ENCODE measurements at places on chromosomes 11 and 22.

DNA sequence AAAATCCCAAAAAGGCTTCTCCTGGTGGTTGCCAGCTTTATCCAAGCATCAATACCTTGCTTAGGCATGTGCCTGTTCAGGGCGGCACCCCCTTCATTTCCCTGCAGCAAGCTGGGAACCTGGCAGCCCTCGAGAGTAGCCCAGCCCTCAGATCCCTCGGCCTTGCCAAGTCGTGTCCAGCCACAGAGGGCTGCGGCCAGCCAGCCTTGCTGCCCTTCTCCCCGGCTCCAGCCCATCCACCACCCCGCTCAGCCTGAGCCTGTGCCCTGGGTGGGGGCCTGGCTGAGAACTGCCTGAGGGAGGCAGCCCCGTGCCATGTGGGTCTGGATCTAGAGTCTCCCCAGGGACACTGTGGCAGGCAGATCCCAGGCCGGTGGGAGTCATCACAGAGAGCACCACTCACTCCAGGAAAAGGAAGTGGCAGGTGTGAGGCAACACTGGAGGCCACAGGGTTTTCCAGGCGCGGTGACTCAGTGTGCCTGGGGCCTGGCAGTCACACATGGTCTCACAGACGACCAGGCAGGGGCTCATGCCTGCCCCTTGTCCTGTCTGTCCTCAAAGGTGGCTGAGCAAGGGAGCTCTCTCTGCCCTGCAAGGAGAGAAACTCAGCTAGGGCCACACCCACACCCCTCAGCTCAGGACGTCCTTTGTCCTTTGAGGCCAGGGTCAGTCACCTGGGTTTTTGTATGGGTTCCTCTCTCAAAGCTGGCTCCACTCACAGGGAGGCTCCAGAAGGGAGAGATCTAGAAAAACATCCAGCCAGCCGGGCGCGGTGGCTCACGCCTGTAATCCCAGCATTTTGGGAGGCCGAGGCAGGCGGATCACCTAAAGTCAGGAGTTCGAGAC is 12.2 kb upstream of the CDC42BPG start:
- peak; percentile 50 for DNase-seq

- no peak for DNase-seq
Observed at GRCh38 chr11:62427630-62428233, 8.9 kb downstream of the SCGB1A1 start.

DNA sequence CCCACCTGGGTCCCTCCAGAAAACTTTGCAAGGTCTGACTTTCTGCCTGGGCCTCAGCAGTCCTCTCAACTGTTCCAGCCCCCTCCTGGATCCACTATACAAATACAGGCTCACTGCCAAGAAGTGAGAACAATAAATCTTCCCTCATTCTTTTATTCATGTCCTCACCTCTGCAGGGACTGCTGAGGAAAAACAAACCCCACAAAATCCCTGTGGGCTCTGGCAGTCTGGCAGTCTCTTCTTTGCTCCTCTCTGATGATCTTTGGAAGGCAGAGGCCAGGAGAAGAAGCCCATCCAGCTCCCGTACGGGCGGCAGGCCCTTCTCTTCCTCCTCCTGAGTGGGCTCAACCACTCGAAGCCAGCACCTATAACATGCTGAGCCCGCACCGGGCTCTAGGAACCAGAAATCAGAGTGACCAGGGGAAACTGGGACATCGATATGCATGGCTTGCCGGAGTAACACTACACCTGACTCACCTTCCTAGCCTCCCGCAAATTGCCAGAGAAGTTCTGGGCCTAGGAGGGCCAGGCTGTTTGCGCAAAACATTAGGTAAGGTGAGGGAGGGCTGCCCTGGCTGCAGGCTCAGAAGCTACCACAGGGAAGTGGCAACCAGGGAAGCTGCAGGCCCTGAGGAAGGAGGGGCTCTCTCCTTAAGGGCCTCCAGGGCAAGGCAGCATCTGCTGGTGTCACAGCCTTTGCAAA is 24.2 kb downstream of the TMPRSS5 start:
- no peak for DNase-seq

DNA sequence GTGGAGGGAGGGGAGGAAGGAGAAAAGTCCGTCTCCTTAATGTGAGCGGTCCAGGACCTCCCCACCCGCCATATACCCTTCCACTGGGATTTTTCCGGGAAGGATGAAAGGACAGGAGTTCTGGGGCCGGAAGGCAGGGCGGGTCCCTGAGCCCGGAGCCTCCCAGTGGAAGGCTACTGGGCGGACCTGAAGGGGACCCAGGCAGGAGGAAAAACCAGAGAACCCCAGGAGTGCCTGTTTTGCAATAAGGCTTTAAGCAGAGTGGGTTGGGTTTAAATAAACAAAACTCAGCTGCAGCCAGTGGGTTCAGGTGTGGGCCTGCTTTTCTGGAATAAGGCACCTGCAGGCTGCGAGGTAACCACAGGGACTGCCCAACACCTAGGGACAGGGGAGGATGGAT is 1.7 kb upstream of the CELSR1 start:
- no peak for DNase-seq

GRCh38 chr11:123357990-123358827 is 71.9 kb upstream of the GRAMD1B start:
- DNase-seq: peak; percentile 22

DNA sequence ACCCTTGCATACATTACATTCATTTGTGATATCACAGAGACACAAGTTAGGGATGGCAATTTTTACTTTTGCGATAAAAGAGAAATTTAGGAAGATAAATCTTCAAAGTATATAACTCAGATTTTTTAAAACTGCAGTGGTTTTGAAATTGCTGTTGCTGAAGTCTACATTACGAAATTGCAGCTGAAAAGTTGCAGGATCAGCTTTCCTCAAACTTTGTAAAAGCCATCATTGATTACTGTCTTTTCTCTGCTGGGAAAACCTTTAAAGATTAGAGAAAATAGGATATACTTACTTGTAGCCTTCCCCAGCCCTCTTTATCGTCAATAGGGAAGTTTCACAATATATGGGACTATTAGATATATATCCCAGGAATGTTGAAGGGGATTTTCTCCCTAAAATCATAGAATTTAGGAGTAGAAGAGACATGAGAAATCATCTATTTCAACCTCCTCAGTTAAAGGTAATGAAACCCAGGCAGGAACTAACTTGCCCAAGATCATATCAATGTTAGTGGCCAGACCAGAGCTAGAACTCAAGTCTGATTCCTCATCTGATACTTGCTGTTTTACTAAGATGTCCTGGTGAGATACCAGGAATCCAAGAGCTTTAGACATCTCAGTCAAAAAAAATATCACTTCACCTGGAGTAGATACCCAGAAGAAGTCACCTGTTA is 10.4 kb upstream of the AGBL2 start:
- DNase-seq: no peak
